Chondrocyte (in vitro differentiated cells): ENCODE measurements at places on chromosomes 6 and 20. TPM values are rescaled to one million over a fixed set of nuclear protein-coding genes. Genes with fewer than 3 reads are reported as not detected.

TMEM217 gene
- total RNA-seq = 1.8 to 4.5 TPM (median 4.0 TPM) in 3 replicates

VSTM2L gene
- 6.8 to 24.5 TPM (median 7.3 TPM) in 3 replicates for total RNA-seq

RSPH9 gene
- 0.22 to 0.38 TPM (median 0.22 TPM) in 3 replicates for total RNA-seq

WASF1 gene
- 13.7 to 22.9 TPM (median 20.3 TPM) in 3 replicates for total RNA-seq

NNAT gene
- 1.4 to 3.1 TPM (median 2.7 TPM) in 3 replicates for total RNA-seq

SH3BGRL2 gene
- 2.7 to 2.9 TPM (median 2.8 TPM) in 3 replicates for total RNA-seq

ARMH2 gene
- total RNA-seq = not detected in 3 replicates

IL17A gene
- total RNA-seq = not detected in 3 replicates

SGK1 gene
- total RNA-seq = 91.0 to 128 TPM (median 102 TPM) in 3 replicates

RRP36 gene
- 58.6 to 75.2 TPM (median 63.2 TPM) in 3 replicates for total RNA-seq

PMEPA1 gene
- 151 to 298 TPM (median 163 TPM) in 3 replicates for total RNA-seq

TRAPPC3L gene
- 0.19 TPM in 1 of 3 replicates, not detected in the others for total RNA-seq

GNMT gene
- 0.53 TPM in 1 of 3 replicates, not detected in the others for total RNA-seq

CCDC170 gene
- total RNA-seq = 0.20 to 0.67 TPM (median 0.60 TPM) in 3 replicates

HCRTR2 gene
- total RNA-seq = not detected in 3 replicates

SLC13A3 gene
- total RNA-seq = 2.5 to 2.8 TPM (median 2.8 TPM) in 3 replicates

NQO2 gene
- 34.4 to 40.7 TPM (median 35.1 TPM) in 3 replicates for total RNA-seq

PAK1IP1 gene
- total RNA-seq = 11.5 to 14.7 TPM (median 11.9 TPM) in 3 replicates

ZC2HC1B gene
- total RNA-seq = 0.46 TPM in 1 of 3 replicates, not detected in the others

DDO gene
- not detected in 3 replicates for total RNA-seq

TUBB2B gene
- 109 to 119 TPM (median 117 TPM) in 3 replicates for total RNA-seq

CRISP2 gene
- total RNA-seq = not detected in 3 replicates

SSR1 gene
- 236 to 416 TPM (median 247 TPM) in 3 replicates for total RNA-seq

EYS gene
- not detected in 3 replicates for total RNA-seq

TMC2 gene
- total RNA-seq = not detected in 3 replicates

C20orf144 gene
- total RNA-seq = 0.10 to 0.17 TPM in 2 of 3 replicates, not detected in the other

STK4 gene
- 21.7 to 24.2 TPM (median 23.4 TPM) in 3 replicates for total RNA-seq

FUT9 gene
- not detected in 3 replicates for total RNA-seq

SLC16A10 gene
- 0.02 TPM in 1 of 3 replicates, not detected in the others for total RNA-seq

SLC22A3 gene
- 1.4 to 1.6 TPM (median 1.4 TPM) in 3 replicates for total RNA-seq

NOTCH4 gene
- 0.82 to 1.6 TPM (median 1.4 TPM) in 3 replicates for total RNA-seq

FOXQ1 gene
- total RNA-seq = 0.15 TPM in 1 of 3 replicates, not detected in the others

ADNP gene
- 56.8 to 60.2 TPM (median 58.9 TPM) in 3 replicates for total RNA-seq
